Activated CD4-positive, alpha-beta T cell treated with anti-CD3 and anti-CD28 coated beads for 1 hour (primary cell): ENCODE measurements at places on chromosomes 1 and 21.

- peak; percentile 54 for DNase-seq
These were observed at the start of gene VWA1 for GRCh38 chr1:1435106-1435903. TSS of gene VWA1 (plus strand) at chr1:1435690. CDS start at chr1:1435749, 59 bp downstream.

DNA sequence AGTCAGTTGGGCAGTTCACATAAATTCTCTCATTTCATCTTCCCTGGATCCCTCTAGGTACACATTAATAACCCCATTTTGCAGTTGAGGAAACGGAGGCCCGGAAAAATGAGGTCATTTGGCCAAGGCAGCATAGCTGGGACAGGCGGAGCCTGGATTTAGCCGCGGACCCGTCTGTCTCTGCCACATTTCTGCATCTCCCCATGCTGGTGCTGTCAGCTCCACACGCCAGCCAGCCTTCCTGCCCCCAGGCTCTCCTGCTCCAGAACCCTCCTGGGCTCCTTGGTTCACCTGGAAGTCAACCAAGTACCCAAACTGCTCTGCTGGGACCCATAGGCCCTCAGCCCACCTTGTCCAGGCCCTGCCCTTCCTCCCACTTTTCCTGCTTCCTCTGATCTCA, 7.6 kb downstream of the FOXO6 start:
- DNase-seq: no peak

DNA sequence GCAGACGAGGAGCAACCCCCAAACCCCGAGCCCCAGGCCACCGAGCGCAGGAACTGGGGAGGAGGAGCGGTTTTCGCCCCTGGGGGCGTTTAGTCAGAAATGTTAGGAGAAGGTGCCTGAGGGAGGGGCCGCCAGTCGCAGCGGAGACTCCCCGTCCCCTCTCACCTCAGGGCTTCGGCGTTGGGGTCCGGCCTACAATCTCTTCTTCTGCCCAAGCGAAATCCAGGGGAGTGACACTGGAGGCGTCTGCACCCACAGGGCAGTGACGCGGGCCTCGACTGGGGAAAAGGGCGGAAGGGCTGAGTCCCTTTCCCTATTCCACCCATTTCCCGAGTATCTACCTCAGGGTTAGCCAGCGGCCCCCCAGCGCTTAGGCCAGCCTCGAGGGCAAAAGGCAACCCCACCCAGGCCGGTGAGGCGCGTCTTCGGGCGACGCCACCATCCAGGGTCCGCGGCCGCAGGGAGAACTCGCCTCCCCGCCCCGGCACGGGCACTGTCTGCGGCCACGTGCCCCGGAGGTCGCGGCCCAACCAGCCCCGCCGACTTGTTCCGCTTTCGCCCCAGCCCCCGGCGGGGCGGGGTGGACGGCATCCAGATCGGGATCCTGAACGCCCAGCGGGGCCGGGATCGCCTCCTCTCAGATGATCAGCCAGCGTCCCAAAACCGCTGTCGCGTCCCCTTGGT, 118.7 kb upstream of the BARHL2 start:
- DNase-seq: no peak

DNA sequence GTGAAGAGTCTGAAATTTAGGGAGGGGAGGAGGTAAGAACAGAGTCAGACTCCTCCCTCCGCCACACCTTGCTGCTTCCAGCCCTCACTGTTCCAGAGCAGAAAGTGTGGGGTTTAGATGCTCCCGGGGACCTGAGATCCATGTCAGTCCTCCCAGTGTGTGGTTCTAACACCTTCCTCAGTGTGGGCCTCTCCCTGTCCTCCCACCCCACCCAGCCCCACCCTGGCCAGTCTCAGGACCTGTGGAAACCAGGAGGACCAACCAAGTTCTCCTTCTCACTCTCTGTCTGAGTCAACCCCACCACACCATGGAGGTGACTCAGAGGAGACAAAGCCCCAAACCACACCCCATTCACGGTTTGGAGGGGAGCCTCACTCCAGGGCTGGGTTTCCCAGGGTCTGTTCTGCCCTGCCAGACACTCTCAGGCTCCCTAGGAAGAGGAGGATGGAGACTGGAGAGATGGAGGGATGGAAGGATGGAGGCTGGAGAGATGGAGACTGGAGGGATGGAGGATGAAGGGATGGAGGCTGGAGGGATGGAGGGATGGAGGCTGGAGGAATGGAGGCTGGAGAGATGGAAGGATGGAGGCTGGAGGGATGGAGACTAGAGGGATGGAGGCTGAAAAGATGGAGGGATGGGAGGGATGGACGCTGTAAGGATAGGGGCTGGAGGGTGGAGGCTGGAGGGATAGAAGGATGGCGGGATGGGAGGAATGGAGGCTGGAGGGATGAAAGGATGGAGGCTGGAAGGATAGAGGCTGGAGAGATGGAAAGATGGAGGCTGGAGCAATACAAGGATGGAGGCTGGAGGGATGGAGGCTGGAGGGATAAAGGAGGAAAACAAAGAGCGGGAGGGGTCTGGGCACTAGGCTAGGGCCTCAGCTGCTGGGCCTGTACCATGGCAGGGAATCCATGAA, 100.9 kb upstream of the RUNX3 start:
- peak; percentile 63 for DNase-seq

DNA sequence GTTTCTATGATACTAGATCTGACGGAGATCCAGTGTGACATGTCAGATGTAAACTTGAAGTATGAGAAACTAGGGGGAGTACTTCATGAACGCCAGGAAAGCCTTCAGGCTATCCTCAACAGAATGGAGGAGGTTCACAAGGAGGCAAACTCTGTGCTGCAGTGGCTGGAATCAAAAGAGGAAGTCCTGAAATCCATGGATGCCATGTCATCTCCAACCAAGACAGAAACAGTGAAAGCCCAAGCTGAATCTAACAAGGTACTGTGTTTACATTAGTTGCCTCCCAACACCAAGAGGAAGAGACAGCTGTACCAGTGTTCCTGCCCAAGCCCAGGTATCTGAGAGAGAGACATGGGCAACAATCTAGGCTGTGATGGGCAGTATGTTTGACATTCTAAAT, 112.2 kb upstream of the BMP8A start:
- DNase-seq: no peak

GRCh38 chr1:87684194-87684593, 355.5 kb downstream of the LMO4 start:
- no peak for DNase-seq

GRCh38 chr21:39451332-39452206, at the start of gene SH3BGR:
TSS of gene SH3BGR (plus strand) at chr21:39451970. CDS start at chr21:39452097, 127 bp downstream.
- DNase-seq: no peak

GRCh38 chr1:169610858-169611257, 19.1 kb downstream of the SELP start:
- DNase-seq: no peak

GRCh38 chr1:94522304-94522703, 19.3 kb downstream of the F3 start:
- DNase-seq: no peak

- no peak for DNase-seq
These were observed 33.6 kb upstream of the FOXE3 start for GRCh38 chr1:47382399-47382983.

GRCh38 chr1:25079048-25079447, 149.0 kb upstream of the RUNX3 start:
- DNase-seq: no peak

- no peak for DNase-seq
These were observed 11.4 kb downstream of the FAM89A start for GRCh38 chr1:231028682-231029081.

DNA sequence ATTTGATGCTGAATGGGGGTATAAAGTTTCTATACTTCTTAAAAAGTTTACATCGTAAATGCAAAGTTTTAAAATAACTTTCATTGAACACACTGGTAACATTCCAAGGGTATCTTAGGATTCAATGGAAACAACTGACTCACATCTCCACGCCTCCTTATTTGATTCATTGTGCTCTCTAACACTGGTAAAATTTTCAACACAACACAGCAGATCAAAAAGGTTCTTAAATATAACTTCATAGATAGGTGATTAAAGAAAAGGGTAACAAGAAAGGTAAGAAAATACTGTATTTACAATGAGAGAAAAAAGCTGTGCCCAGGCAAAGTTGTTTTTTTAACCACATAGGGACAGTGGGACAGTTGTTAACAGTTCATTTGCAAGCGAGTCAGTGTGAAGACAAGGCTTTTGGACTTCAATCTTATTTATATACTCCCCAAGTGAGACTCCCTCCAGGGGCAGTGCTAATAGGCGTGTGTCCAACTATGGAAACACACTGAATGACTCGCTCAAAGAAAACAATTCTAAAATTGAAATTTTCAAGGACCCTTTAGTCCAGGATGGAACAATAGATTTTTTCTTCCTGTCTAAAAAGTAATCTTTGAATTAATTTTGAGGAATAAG, 140.5 kb downstream of the TIAM1 start:
- DNase-seq: no peak

- no peak for DNase-seq
These were observed 7.7 kb downstream of the GALNT2 start for GRCh38 chr1:230074762-230075161.

DNA sequence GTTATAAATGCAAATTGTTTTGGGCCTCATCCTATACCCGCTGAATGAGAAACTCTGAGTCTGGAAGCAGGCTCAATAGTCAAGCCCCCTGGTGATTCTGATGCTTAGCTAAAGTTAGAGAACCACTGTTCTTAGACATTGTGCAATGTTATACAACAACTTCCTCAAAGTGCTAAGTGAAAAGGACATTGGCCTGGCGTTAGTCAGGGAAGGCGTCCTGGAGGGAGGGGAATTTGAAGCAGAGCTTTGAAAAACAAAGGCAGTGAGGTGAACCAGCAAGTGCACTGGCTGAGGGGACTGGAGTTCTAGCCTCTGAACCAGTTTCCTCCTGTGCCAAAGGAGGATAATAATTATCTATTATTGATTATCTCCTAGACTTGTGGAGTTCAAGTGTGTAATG, 5.1 kb downstream of the CD1D start:
- DNase-seq: no peak

- DNase-seq: no peak
These were observed 115.1 kb downstream of the HIVEP3 start for GRCh38 chr1:41803656-41804055.

GRCh38 chr1:101112051-101112780, 86.6 kb upstream of the DPH5 start:
- DNase-seq: peak; percentile 57
